ENCODE measurements at places on chromosomes 13 and 19.
A peak's percentile ranks its signal among the peaks of the same experiment; 100 is the strongest.

- DNase-seq, result no peak
Measured at GRCh38 chr19:10968527-10969135, 7.8 kb downstream of the SMARCA4 start.

GRCh38 chr13:20193162-20193906 is 596 bp upstream of the GJB2 start:
- DNase-seq, result no peak

DNA sequence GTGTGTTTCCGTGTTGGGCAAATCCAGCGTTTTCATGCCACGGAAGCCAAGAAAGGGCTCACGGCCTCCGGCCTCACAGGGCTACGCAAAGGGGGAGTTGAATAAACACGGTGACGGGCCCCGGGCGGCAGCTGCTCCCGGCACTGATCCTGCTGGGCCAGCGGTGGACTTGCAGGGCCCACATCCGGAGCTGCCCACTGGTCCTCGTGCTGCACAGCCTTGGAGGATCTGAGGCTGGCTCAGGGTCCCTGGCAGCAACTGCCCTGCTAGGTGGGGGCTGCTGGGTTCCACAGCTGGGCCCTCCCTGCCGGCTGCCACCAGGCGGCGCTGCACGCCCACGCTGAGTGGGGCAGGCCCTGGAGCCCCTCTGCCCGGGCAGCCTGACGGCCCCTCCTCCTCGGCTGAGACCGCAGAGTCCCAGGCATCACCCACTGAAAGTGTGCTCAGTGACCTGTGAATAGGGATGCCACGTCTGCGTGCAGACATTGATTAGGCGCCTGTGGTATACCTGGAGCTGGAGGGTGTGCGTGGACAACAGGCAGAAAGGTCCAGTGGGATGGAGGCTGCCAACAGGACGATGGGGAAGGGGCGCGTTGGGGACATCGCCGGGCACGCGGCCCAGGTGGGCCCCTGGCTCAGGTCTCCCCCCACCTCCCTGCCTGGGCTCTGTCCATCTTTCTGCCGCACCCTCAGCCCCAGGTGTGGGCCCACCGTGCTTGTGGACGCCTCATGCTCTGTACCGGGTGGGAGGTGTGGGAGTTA is 5.3 kb upstream of the HCN2 start:
- DNase-seq, result no peak

GRCh38 chr13:74145249-74145975 is 11.2 kb upstream of the KLF12 start:
- peak; percentile 55 for DNase-seq

GRCh38 chr13:109274188-109274821 is 512.1 kb downstream of the IRS2 start:
- DNase-seq, result no peak

GRCh38 chr13:75352641-75353327 is 129.2 kb downstream of the TBC1D4 start:
- DNase-seq, result no peak

- DNase-seq, result no peak
Measured at GRCh38 chr19:51786646-51787494, 8.1 kb upstream of the FPR3 start.

DNA sequence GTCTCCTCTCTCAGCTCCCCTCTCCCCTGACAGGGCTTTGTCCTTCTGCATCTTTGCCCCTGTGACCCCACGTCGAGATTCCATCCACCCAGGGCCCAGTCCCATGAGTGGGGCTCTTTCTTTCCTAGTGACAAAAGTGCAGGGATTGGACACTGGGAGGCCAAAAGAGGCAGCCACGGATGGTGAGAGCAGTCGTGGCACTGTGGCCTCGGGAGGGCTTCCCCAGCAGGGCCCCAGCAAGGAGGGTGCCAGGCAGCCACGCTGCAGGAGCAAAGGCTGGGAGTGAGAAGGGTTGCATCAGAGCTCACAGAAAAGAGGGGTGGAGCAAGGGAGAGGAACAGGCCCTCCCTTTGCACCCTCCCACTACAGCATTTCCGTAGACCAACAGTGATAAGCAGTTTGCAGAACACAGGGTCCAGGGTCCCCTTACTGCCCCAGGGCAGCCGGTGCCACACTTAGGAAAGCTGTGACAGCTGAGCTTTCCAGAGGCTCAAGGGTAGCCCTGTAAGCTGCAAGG is 4.9 kb downstream of the ZSCAN1 start:
- DNase-seq, result no peak

DNA sequence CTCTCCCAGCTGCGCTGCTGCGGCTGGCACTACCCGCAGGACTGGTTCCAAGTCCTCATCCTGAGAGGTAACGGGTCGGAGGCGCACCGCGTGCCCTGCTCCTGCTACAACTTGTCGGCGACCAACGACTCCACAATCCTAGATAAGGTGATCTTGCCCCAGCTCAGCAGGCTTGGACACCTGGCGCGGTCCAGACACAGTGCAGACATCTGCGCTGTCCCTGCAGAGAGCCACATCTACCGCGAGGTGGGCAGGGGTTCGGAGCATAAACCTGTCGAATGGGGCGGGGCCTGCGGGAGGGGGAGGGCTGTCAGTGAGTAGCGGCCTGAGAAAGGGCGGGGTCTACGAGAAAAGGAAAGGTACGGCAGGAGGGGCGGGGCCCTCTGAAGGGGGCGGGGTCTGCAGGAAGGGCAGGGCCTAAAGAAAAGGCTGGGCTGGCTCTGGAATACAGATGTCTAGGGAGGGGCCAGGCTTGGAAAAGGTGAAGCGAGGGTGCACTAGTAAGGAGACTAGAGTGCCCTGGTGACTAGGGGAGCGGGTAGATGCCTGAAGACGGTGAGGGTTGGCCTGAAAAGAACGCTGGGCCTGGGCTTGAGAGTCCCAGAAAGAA is 3.6 kb downstream of the CD37 start:
- DNase-seq, result no peak

DNA sequence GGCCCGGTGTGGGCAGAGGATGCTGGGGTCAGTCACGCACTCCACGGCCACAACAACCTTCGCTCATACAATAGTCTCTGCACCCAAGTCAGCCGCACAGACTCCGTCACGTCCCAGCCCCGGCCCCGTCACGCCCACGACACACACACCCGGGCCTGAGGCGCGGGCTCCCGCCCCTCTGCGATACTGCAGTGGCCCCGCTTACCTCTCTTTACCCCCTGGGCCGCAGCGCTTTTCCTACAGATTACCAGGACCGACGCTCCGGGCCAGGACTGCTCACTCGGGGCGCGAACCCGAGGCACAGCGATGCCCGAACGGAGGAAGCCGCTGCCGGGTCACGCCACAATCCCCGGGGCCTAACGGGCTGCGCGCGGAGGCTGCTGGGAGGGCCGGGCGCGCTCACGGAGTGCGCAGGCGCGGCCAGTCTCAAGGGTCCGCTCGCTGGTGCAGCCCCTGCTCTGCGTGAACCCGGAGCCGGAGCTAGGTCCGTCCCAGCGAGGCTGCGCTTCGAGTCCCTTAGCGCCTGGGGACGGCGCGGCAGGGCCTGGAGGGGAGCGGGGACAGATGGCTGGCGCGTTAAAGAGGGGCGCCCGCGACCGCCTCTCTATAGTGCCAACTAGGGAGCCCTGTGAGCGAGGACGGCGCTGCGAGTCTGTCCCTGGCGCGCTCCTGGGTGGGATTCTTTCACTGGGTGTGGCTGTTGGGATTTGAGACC is at the start of gene ZFP82:
TSS of gene ZFP82 (minus strand) at position 358 of the 715 bp plus-strand sequence. CDS start 8,855 bp downstream, outside the sequence.
- peak; percentile 28 for DNase-seq

GRCh38 chr19:47157431-47158321 is 27.0 kb downstream of the SAE1 start:
- DNase-seq, result no peak

GRCh38 chr13:27965343-27965739 is 3.8 kb downstream of the CDX2 start:
- no peak for DNase-seq

GRCh38 chr13:90673746-90674145 is 673.7 kb upstream of the MIR17HG start:
- no peak for DNase-seq

- no peak for DNase-seq
Measured at GRCh38 chr19:10120538-10121189, 965 bp upstream of the EIF3G start.

GRCh38 chr19:14770136-14770535 is 8.2 kb downstream of the ADGRE2 start:
- no peak for DNase-seq

- no peak for DNase-seq
Measured at GRCh38 chr13:100673376-100673712, 1.3 kb downstream of the TMTC4 start.

GRCh38 chr19:31304831-31305312 is 44.4 kb downstream of the TSHZ3 start:
- DNase-seq, result no peak

GRCh38 chr19:13887517-13887916 is 10.6 kb downstream of the NANOS3 start:
- DNase-seq, result no peak

DNA sequence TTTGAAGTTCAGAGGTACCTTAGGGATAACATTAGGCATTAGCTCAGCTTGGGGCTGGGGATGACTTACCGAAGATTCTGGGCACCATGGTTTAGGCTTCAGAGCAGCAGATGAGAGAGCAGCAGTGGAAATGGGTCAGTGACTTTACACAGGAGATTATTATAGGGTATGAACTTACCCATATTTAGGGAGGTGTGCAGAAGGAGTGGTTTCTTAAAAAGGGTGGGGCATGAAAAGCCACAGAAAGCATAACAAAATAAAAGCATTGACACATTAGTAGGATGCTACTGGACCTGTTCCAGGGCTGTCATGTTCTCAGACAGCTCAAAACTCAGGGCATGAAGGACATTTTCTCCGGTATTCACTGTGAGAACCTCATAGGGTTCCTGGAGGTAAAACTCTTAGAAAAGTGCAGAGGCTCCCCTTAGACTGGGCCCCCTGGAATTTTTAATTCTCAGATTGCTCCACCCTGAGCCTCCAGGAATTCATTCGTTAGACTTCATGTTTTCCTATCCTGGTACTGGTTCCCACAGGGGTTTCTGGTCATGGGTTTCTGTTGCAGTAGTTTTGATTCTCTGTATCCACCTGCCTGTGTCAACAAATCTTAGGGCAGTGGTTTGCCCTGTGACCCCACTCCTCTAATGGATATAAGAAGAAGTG is 20.7 kb downstream of the IGFL1 start:
- DNase-seq, result no peak

- DNase-seq, result no peak
Measured at GRCh38 chr13:40756042-40756441, 14.9 kb downstream of the MRPS31 start.

DNA sequence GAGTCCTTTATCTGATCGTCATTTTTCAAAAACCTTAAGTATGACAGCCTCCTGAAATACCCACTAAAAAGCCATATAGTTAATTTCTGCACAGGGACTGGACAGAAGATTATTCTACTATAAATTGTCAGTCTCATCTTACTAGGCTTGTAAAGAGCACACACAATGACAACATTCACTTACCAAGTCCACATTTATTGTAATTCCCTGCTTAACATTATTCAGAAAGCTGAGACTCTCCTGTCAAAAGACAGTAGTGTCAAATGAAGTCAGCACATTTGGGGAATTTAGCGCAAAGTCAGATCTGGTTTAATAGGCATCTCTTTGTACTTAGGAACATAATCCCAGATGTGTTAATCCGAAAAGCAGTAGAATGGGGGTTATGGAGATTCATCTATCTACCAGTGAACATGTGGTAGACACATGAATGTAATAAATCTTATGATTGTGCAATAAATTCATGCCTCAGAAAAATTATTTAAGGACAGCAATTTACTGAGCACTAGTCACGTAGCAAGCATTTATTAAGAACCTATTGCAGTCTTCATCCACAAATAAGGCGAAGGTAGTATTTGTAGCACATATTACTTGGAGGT is 224.6 kb upstream of the GPC6 start:
- no peak for DNase-seq

- no peak for DNase-seq
Measured at GRCh38 chr19:11102944-11103343, 13.7 kb downstream of the LDLR start.

- DNase-seq, result no peak
Measured at GRCh38 chr13:27624071-27624470, 2.4 kb downstream of the POLR1D start.

DNA sequence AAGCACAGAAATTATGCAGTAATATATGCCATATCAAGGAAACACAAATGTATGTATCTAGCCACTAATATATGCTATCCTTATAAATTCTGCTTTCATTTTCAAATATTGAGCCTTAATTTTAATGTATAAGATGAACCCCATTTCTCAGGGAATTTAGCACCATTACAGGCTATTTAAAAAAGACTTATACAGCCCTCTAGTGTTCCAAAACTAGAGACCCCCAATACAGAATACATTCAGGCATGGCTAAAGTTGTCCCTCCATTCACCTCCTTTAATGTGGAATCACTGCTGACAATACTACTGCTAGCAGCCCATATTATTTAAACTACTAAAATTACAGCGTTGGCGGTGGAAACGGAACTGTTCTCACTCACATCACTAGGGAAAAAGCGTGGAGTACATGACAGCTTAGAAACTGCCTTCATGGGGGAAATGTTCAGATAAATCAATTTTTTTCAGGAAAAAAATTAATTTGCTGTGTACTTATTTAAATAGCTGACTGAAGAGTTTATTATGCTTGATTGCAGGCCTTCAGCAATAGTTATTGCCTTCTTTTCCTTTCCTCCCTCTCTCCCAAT is 541.0 kb downstream of the PCDH9 start:
- DNase-seq, result no peak

DNA sequence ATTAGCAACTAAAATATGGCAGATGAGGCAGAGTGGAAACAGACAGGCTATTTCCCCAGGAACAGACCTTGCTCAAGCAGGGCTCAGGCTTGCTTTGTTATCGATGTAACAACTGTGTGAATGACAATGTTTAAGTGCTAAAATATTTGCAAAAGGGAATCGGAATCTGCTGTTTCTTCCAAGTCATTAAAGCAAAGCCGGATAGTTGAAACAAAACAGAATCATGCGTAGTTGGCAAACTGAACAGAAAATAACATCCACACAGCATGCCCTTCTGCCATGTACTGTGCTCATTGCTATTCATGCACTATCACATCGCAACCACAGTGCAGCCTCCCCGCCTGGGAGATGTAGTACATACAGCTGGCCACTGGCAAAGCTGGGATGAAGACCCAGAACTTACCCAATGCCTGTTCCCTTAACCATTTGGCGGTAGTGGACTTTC is 799.1 kb downstream of the DIAPH3 start:
- DNase-seq, result no peak

DNA sequence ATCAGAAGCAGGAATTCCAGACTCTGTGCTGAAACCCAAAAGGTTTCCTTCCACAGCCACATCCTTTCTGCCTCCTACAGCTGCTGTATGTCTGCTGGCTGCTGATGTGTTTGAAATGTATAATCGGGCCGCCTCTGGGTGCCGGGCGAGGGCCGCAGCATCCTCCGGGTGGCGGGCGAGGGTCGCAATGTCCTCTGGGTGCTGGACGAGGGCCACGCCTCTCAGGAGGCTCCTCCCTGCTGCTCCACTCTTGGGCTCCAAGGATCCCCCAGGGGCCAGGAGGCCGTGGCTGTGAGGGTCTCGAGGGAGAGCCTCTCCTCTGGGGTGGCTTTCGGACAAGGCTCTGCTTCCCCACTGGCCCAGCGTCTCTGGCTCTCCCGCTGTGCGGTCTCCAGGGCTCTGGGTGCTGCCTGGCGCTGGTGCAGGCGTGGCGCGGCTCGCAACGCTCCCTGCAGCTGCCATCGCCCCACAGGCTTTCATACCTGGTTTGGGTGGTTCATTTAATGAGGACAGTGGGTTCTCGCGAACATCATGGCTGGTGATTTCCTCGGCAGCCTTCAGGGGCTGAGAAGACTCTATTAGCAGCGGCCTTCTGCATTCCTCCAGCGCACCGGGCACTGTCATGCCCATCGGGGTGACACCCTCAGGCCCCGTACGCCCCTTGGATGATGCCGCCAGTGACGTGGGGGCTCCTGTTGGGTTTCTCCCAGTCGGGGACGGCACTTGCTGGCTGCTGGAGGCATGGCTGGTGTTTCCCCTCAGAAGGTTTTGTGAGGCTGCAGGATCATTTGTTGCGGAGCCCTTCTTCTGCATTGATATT is 41.8 kb upstream of the GRTP1 start:
- DNase-seq, result no peak
